ENCODE measurements at places on chromosomes 7 and 10. TPM values are rescaled to one million over a fixed set of nuclear protein-coding genes. Genes with fewer than 3 reads are reported as not detected.

DNA sequence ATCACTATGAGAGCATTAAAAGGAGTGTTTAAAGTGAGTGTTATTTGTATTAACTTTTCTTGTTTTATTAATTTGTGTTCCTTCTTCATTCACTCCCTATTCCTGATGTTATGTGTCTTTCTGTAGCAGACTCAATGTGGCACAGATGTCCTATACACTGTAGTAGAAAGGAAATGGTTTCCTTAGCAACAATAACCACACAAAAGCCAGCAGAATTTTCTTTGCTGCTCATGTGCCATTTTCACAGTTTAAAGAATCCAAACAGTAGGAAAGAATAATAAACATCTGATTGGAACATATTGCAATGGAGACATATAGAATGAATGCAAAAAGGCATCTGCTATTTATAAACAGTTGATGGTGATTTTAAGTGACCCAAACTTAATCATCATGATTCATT, 763.6 kb downstream of the PHTF2 start:
- DNase-seq, result no peak

- DNase-seq, result peak; percentile 91
Measured at GRCh38 chr10:73887294-73888039, 13.1 kb upstream of the CAMK2G start.

DNA sequence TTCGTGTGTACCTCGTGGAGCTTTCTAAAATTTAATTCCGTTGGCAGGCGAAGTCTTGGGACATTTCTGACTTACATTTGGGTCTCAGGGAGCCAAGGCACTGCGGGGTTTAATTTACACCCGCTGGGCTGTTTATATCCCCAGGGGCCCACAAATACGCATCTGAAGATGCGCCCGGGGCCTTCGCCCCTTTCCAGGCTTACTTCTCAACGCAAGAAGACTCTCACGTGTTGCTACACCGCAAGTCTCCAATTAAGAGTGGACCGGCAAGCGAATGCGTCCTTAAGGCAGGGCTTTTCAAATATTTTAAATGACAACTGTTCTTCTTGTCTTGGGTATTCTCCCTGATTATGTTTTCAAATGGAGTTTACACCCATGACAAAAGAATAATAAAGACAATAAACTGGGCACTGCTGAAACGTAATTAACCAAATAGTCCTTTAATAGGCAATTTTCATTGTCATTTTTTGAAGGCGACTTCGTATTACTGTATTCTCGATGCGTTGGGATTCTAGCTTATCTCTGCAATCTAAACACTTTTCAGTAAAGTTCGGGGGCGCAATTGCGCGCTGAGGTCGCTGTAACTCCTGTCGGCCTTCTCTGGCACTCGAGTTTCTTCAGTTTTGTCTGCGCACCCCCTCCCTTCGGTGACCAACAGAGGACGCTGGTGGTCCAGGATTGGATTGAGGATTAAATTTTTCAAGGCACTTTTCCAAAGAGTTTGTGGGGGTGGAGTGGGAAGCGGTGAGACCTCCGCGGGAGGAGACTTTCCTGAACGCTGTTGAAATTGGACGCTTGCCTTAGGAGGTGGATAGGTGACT, 837 bp upstream of the IGFBP3 start:
- DNase-seq, result no peak

Gene TLX1
- total RNA-seq, result not detected

Gene CHRM2
- 100 TPM for total RNA-seq

- no peak for DNase-seq
Measured at GRCh38 chr10:113477451-113477850, 75.4 kb upstream of the HABP2 start.

GRCh38 chr10:31100115-31100601, 68.5 kb upstream of the ZNF438 start:
- DNase-seq, result no peak

Data from sigmoid colon (tissue), 7 donors.